CD4-positive, alpha-beta memory T cell (primary cell): ENCODE measurements at places on chromosomes 4 and X.

DNA sequence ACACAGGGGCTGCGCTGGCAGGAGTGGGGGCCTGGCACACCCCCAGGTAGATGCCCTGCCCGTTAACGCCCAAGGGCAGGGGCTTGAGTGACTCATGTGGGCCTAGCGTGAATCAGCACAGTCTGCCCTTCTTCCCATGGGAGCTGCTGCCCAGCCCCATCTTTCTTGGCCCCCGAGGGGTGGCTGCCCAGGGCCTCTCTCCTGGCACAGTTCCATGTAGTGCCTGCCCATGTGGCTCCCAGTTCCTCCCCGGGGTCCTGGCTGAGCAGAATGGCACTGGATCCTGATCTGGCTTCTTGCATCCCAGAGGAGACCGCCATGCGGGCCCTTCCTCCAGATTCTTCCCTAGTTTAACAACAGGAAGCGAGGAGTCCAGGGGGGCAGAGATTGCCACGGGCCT, 2.1 kb upstream of the AVPR2 start:
- DNase-seq: no peak

GRCh38 chr4:168811786-168812651, 198.0 kb downstream of the CBR4 start:
- DNase-seq: no peak

- no peak for DNase-seq
Measured at GRCh38 chr4:70225824-70226223, at the start of gene FDCSP. Gene FDCSP, plus strand, starts transcription at chr4:70226124. Its CDS starts 5,071 bp downstream, at chr4:70231195.

- DNase-seq: no peak
Measured at GRCh38 chr4:7083597-7084563, 16.0 kb upstream of the GRPEL1 start.

GRCh38 chr4:60913002-60913401, 287.1 kb upstream of the ADGRL3 start:
- DNase-seq: no peak

GRCh38 chr4:16608611-16609125, 289.8 kb downstream of the LDB2 start:
- no peak for DNase-seq

DNA sequence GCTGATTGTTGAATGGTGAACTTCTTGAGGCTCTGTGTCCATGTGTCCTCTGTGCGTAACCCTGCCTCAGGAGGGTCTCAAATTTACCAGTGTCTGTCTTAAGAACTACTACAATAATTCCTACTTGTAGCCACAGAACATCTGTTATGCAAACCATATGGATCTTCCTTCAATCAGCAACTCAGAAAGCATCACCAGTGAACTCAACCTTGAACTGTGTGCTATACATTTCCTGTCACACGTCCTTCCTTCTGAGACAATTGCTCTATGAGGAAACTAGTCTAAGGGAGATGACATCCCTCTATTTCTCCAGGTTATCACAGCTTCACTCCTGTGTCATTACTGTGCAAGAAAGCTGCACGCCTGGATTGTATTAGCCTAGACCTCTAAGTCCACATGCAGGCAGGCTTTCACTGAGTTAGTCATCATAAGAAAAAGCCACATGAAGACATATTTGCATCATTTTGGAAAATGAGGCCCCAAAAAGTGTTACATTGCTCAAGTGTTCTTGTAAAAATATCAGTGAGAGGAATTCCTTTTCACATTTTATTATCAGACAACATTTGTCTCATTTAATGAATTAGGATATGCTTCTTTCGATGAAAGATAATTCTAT, 157.8 kb downstream of the AFF2 start:
- no peak for DNase-seq

DNA sequence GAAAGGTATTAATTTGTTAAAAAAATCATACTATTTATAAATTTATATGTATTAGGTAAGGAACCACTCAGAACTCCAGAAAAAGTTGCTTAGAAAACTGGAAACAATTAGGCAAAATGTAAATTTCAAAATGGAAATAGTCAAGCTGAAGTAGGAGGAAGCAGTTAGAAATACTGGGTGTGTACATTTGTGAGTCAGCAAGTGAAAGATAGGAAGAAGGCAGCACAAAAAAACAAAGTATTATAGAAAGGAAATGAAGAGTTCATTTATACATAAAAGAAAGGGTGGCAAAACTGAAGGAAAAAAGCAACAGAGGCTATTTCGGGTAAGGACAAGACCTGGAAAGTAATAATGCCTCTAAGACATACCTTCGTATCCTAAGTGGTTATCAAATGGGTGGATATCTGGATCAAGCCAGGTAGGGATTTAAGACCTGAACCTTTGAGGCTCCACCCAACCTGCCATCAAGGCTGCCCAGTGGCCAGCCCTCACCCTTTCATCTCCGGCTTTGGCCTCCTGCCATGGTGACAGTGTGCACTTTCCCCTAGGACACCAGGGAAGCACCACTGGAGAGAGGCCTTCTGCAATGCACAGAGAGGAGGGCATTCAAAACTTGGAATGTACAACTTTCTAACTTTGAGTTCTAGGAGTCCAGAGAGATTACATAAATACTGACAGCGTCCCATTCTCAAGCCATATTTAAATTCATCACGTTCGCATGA, at the start of gene LRRC66:
TSS of gene LRRC66 (minus strand) at position 428 of the 722 bp plus-strand sequence. CDS start 2,750 bp downstream, outside the sequence.
- DNase-seq: no peak

- no peak for DNase-seq
Measured at GRCh38 chr4:13615161-13615560, 12.4 kb downstream of the BOD1L1 start.

DNA sequence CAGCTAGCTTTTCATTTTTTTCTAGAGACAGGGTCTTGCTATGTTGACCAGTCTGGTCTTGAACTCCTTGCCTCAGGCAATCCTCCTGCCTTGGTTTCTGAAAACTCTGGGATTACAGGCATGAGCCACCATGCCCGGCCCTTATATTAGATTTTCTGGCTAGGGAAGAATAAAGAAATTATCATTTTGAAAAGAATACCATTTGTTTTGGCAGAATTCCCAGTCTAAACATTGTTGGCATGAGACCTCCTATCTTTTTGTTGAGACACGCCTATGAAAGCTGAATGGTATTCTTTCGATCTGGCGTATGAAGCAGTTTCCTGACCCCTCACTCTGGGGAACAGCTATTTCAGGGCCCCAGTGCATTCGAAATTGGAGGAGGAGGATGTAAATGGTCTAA, 107.0 kb downstream of the REPS2 start:
- no peak for DNase-seq

DNA sequence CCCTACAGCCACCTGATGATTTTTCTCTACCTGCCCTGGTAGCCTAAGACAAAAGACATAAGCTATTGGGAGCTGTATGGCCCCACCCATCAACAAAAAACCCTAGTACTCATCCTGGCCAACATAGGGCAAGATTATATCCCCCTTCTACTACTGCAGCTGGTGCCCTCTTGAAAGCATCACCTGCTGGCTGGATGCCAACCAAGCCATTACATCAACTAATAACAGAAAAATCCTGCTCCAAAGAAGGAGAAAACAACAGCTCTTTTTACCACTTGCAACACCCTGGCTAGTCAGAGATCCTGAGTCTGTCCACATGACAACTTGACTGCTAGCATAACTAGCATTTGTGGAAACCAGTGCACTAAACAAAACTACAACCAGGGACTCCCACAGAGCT, 43.6 kb upstream of the UPRT start:
- DNase-seq: no peak

GRCh38 chr4:124737619-124738018, 25.1 kb upstream of the ANKRD50 start:
- no peak for DNase-seq

GRCh38 chrX:55206162-55206941, 13.8 kb upstream of the PAGE5 start:
- no peak for DNase-seq

GRCh38 chr4:124152132-124152531, 560.4 kb downstream of the ANKRD50 start:
- no peak for DNase-seq

GRCh38 chr4:82789025-82789776, 9.4 kb downstream of the SCD5 start:
- DNase-seq: no peak

DNA sequence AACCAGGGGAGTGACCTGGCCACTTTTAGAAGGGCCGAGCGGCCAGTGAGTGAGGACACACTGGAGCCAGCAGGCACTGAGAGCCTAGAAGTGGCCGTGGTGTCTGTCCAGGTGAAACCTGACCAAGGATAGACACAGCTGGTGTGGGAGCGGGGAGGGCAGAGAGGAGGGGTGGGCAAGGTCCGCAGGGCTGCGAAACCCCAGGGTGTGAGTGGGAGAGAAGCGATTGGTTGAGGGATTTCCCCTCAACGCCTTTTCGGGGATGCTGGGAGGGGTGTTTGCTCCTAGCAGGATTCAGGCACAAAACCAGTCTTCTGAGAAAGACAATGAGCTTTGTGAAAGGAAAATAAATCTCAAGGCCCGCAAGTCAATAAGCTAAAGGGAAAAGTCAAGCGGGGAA, 33.2 kb upstream of the ARSD start:
- DNase-seq: no peak

DNA sequence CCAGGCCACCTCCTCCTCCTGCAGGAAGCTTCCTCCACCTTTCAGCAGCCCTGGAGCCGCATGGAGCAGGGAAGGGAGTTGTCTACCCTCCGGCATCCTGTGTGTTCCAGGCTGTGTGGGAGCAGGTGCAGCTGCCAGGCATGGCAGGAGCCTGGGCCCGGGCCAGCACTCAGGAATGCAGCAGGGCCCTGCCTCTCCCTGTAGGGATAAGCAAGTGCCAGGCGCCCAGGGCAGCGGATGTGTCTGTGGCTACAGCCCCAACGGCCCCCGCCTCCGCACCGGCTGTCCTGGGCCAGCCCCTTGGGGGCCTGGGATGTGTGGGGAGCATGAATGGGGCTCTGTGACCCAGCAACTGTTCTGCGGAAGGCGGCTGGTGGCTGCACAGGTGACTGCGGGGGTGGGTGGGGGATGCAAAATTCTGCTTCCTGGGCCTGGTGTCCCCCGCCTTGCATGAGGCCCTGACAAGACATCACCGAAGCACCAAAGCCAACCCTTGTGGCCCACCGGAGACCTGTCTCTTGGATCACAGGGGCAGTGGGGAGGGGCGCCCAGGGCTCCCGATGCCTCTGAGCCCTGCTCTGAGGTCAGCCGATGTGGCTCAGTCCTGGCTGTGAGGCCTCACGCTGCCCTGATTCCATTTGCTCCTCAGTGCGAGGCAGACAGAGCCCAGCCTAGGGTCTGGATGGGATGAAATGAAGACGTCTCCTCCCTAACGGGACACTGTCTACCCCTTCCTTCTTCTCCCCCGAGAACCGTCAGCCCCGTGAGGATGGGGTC, 1.4 kb upstream of the DOK7 start:
- no peak for DNase-seq

- no peak for DNase-seq
Measured at GRCh38 chr4:44446191-44446590, 2.4 kb downstream of the KCTD8 start.

DNA sequence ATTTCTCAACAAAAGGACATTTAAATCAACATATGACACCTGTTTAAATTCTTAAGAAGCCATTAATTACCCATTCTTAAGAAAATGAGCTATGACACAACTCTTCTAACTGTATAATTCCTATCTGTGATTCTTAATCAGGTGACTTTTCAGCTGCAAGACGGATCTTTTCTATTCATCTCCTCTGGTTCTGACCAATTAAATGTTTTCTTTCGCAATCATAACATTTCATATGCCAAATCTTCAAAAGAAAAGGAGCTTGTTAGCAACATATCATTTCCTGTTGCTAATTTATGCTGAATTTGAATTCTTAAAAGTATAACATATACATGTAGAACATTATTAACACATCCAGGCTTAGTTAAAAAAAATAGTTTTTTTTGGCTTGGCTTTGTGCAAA, 62.5 kb downstream of the SEL1L3 start:
- DNase-seq: no peak
